ENCODE measurements at places on chromosomes 12 and 14.

GRCh38 chr12:38838056-38838850 lies 67.1 kb downstream of the CPNE8 start:
- no peak for DNase-seq

DNA sequence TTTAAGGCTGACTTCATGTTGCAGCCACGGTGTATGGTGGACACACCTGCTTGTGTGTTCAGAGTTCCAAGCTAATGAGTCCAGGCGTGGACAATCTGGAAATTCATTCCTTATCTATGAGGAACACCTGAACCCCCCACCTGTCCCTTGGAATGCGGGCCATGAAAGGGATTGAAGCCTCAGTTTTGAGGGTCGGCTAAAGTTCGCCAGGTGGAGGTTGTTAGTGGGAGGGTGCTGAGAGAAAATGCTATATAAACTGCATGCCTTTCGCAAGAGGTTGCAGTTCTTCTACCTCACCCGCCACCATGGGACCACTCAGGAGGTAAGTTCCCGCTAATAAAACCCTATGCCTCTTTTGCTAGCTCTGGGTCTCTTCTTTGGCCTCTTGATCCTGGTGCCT lies 348.0 kb downstream of the BCL11B start:
- DNase-seq, result no peak

- no peak for DNase-seq
These were observed 49.4 kb downstream of the KITLG start for GRCh38 chr12:88530868-88531267.

DNA sequence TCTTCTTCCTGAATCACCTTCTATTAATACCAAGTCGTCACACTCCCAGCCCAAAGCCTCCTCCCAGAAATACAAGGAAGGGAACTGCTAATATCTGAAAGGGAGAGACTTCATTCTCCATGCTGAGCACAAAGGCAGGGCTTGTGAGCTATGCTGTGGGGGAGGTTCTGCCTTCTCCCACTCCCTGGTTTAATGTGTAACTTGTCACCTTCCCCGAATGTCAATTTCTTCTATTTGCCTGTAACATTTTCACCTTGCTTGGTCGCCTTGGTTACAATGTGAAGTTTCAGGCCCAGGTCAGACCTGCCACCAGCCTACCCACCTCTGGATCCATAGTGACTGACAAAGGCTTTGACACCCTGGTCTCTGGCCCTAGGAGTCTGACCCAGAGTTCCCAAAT lies 82.0 kb upstream of the ESRRB start:
- DNase-seq, result no peak

GRCh38 chr14:104277416-104278213 lies 139.2 kb downstream of the KIF26A start:
- no peak for DNase-seq

DNA sequence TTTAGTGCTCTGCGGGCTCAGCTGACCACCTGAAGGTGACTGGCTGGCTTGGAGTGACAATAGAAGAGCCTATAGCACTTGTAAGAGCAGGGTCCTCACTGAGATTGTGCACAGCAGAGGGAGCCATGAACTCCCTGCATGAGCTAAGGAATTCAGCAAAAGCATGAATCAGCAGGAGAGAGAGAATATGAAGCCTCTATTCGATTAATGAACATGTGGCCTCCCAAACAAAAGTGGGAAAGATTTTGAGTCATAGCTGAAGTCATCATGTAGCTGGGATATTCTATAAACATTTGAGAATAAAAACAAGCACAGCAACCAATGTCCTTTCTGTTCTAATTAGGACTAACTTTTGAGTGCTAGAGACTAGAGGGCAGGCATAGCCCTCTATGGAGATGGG lies 626.6 kb downstream of the DIO2 start:
- no peak for DNase-seq

DNA sequence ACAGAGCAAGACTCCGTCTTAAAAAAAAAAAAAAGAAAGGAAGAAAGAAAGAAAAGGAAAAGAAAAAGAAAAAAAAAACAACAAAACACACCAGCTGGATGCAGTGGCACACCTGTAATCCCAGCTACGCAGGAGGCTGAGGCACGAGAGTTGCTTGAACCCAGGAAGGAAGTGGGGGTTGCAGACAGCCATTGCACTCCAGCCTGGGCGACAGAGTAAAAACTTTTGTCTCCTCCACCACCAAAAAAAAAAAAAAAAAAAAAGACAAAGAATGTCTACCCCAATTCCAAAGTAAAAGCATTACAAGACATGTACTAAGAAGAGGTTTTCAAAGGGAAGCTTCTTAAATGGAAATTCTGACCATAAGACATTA lies 53.4 kb downstream of the HNRNPC start:
- DNase-seq, result no peak

Measured in HS-27A (cell line).